ENCODE measurements at places on chromosomes 1 and 21.

DNA sequence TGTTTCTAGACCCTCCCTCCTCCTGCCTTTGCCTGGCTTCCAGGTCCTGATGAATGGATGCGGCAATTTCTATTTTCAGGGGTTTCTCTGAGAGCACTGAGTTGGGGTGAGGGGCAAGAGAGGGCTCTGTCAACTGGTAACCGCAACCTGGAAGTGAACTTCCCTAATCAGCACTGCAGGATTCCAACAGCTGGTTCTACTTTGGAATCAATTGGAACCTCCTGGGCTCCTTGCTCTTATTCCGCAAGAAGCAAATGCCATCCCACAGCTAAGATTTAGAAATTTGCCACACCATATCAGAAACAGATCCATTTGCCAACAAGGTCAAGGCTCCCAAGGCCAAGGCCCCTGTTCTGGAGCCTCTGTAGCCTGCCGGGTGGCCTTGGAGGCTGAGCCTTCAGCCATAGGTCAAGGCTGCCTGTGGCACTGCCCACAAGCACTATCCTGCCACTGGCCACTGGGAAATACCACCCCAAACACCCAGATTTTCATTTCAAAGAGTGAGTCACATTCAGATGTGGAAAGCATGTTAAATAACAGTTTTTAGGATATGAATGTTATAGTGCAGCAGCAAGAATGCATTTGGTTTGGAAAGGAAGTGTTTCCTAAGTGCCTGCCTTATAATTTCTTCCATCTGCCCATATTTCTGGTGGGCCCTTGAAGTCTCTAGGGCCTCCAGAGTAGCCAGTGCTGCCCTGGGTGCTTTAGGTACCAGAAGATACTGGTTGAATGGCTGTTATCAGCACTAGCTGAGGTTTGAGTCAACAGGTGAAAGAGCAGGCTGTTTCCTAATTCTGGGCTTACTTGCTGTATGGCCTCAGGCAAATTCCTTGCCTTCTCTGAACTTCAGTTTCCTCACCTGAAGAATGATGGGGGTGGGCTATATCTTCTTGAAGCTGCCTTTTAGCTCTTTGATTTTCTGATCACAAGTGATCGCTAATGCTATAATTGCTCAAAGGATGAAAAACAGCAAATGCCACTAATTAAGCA lies 56.3 kb upstream of the JUN start:
- DNase-seq: no peak

DNA sequence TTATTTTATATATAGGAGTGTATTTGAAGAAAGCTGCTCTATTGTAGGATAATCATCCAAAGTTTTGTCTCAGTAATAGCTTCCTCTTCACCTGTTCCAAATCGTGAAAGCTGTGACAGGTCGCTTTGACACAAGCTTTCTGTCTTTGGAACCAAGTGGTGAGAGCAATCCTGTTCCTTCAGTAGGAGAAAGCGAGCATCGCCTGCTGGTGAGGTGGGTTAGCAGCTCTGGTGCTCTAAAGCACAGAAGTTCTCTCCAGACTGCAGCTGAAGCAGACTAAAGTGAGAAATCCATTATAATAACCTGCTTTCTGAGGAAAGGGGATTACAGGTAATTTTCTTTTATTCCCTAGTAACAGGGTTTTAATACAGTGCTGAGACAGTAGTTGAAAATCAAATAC lies 803.8 kb downstream of the ADGRL2 start:
- no peak for DNase-seq

DNA sequence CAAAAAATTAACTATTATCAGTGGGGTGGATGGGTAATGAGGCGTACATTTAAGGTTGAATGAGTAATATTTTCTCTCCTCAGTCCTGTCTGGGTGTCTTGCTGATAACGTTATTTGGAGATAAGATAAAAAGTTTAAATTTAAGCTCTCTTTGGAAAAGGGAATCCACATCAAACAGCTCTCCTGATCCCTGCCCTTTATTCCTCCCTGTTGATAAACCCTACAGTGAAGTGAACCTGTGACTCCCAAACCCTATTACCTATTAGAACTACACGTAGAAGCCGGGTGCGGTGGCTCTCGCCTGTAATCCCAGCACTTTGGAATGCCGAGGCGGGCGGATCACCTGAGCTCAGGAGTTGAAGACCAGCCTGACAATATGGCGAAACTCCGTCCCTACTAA lies 9.9 kb upstream of the GPR161 start:
- DNase-seq: no peak

DNA sequence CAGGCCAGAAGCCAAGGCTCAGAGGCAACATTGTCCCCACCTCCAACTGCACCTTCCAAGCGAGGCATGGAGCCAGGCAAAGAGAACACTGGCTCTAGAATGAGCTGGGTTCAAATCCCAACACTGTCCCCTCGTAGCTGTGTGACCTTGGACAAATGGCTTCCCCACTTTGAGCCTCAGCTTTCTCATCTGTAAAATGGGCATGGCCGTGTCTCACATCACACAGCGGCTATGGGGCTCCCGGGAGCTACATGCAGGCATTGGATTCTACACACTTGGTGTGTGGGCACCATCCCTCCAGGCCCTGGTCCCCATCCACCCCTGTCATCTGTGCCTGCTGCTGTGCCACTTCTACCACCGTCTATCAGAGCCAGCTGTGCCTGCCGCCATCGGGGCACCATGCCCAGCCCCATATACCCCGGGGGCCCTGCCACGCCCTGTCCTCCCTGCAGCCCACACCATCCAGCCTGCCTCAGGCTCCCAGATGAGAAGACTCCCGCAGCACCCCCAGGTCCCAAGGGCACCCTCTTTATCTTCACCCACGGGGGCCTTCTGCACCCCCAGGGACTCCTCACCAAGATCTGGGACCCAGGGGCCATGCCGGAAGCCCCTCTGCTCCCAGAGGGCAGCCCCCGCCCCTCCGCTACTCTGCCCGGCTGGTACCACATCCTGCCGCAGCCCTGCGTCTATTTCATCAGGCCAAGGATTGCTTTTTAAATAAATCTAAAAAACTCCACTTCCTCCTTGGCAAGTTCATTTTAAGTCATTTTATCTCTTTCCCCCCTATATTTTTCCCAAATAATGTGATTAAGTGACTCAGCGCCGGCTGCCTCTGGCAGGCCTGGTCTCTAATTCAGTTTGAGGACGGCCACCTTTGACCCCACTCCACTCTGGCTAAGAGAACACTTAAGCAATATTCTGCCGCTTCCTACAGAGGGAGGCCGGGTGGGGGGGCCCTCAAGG lies 107.8 kb upstream of the TARDBP start:
- DNase-seq: peak; percentile 44

DNA sequence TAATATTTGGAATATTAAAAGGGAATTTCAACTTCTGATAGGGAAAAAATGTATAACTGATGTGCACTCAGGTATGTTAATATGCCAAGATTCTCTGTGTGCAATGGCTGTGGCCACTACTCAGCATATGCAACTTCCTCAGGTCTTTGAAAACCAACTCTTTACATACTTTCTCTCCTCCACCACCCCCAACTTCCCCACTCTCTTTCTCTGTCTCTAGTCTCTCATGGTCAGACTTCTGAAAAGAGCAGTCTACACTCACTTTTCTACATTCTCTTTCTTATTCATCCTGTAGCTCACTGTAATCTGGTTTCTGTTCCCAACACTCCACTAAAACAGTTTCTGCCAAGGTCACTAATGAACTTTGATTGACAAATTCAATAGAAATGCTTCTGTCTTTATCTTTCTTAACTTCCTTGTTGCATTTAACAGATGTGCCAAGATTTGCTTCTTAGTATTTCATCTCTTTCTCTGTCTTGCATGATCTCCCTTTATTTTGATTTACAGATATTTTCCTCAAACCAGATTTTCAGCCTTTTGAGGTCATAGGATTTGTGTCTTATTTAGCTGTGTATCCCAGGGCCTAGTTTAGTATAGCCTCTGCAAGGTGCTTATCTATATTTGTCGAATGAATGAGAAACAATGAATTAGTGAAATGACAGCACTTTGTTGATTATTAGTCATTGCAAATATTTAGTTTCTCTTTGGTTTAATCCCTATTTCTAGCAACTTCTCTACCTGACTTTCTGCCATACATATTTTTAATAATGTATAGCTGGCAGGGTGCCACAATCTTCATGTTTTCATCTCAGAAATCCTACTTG lies 168.9 kb downstream of the LMO4 start:
- DNase-seq: no peak

DNA sequence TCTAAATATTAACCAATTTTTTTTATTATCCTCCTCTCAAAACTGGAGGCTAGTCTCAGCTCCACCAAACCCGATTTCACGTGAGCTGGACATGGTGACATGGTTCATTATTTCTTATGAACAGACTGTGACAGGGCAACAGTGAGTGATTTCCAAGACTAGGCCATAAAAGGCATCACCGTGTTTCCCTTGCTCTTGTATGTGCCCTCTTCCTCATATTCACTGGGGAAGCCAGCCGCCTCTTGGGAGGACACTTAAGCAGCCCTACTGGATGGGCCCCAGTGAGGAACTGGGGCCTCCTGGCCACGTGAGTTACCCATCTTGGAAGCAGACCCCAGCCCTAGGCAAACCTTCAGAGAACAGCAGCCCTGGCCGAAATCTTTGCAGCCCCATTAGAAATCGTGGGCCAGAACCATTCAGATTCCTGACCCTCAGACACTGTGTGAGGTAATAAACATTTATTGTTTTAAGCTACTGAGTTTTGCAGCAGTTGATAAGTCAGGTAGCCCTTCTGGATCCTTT lies 105.0 kb downstream of the GALNT2 start:
- DNase-seq: no peak

GRCh38 chr1:211135342-211135950 lies 1.5 kb upstream of the KCNH1 start:
- DNase-seq: no peak

DNA sequence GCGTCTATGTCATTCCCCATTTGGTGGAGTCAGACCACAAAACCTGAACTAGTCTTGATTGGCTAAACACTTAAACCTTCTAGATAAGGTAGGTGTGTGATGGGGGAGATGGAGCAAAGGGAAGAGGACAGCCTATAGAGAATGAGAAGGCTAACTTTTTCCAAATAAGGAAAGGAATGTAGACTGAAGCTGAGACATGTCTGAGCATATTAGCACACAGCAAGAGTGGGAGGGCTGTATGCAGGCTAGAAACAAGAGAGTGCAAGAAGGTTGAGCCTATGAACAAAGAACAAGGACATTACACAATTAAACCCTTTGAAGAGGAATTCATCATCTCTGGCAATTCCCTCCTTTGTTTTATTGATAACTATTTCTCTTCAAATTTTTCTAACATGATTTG lies 89.2 kb upstream of the OLFM3 start:
- DNase-seq: no peak

DNA sequence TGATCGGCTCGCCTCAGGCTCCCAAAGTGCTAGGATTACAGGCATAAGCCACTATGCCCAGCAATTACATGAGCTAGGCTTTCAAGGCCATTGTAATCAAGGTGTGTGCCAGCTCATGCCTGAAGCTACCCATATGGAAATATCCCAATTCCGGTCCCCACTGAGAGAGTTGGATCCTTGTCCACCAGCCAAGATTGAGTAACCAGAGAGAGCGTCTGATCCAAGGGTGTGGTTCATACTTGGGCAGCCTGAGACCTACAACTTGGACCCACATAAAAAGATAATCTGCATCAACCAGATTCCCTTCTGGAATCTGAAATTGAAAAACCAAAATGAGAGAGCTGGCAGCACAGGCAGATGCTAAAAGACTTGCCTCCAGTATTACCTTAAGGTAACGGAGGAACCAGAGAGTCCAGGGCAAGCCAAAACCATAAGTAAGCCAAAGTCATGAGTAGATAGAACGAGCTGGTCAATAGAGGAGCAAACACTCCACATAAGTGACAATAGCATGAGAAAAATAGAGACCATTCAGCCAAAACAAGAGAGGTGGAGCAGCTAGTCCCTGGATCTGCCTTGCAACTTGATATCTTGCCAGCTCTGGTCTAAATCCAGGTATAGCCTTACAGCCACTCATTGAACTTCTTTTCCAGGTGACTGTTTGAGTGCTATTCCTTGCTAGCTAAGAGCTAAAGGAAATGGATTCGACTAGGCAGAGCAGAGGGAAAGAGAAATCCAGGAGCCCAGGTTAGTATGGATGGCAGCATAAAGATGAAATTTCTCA lies 63.8 kb upstream of the ATP1A1 start:
- DNase-seq: no peak

- no peak for DNase-seq
Measured at GRCh38 chr21:29125191-29125590, 5.3 kb upstream of the MAP3K7CL start.

DNA sequence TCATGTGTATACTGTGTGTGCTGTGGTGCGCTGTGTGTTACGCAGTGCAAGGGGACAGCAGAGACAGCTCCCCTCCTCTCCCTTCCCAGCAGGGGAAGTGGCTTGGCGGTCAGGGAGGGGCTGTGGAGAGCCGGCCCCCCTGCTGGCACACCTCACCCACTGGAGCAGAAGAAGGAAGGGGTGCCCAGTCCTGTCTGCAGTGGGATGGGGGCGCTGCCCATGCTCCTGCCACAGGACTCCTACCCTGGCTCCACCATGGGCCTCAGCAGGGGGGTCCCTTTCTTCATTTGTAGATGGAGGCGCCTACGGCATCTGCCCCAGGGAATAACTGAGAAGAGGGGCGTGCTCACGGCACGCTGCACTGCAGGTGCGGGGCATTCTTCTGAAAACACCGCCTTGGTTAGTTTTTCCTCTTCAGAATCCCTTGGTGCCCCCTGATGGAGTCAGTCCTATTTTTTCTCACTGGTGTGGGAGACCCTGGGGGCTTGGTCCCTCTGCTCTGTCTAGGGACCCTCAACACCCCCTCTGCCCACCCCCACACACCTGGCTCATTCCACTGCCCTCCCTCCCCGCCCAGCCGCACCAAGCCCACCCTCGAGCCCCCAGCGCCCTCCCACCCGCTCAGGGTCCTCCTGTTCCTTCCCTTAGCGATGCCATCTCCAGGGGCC lies 13.8 kb upstream of the LDLRAP1 start:
- DNase-seq: no peak

DNA sequence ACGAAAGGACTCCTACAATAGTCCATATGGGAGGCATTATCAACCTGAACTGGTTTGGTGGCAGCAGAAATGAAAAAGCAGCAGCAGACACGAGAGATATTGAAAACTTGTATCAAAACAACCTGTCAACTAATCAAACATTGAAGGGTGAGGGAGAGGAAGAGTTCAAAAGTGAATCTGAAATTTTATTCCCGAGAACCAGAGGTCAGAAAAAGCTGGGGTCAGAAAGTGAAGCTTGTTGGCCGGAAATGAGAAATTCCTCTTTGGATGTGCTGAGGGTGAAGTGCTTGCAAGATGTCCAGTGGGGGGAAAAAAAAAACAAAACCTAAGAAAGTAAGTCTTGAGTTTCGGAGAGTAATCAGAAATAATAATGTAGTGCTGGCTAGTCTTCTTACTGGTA lies 1.9 kb upstream of the C4BPA start:
- DNase-seq: no peak

- no peak for DNase-seq
Measured at GRCh38 chr1:171800342-171800741, 18.9 kb downstream of the METTL13 start.

DNA sequence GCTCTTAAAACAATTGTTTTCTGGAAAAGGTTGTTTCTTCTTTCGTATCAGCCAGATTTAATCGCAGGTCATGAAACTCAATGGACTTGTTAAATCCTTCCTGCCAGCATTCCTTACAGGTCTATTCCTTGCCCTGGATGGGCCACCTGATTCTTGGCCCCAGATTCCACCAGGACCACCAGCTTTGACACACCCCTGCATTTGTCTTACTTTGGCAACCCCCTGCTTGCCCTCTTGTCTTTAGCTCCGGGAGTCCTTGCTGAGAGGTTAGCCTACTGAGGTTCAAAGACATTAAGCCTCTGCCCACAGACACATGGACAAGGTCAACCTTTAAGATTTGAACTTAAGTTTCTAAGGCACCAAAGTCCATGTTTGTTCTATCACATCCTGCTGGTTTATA lies 27.1 kb upstream of the DAB1 start:
- DNase-seq: no peak

All from activated effector memory CD4-positive, alpha-beta T cell treated with Interleukin-2 at 50 U/mL for 16 hours (primary cell).